ENCODE measurements at places on chromosomes 2 and 18. TPM values are rescaled to one million over a fixed set of nuclear protein-coding genes. Genes with fewer than 3 reads are reported as not detected.
A peak's percentile ranks its signal among the peaks of the same experiment; 100 is the strongest.

DNA sequence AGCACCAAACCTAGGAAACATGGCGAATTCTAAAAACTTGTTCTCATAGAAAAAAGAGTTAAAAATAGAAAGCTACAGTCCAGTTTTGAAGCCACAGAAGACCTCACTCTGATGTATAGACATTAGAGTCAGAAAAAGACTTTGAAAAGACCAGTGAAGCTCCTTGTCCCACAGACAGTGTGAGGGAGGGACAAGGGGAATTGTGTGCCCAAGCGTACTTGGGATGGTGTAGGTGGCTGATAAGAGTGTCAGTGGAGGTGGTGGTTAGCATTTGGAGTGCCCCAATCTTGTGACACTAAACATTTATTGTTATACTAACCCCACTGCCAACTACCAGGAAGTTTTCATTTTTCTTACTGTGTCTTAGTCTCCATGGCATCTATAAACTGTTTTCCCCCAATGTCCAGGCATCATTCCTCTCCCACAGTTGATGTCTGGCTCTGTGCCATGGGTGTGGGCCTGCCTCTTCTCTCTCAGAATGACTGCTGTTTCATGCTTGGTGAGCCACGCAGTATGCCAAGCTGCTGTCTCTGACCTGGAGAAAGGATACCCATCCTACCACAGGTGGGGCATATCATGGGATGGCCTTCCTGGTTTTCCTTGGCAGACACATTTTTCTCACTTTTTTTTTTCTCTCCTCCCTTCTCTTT lies 161.4 kb downstream of the RPIA start:
- H3K27ac ChIP-seq: no peak overlapping the region
- H3K36me3 ChIP-seq: no peaks in the 10 kb centered on the region
- peaks cover 5% of the 10 kb centered on the region for H3K27me3 ChIP-seq
- no peak overlapping the region for H3K4me3 ChIP-seq
- DNase-seq: no peak

GRCh38 chr2:165772183-165772582 lies 21.9 kb downstream of the GALNT3 start:
- H3K27me3 ChIP-seq: peaks cover 6% of the 10 kb centered on the region
- DNase-seq: no peak
- H3K4me1 ChIP-seq: peaks cover under 1% of the 10 kb centered on the region
- no peak overlapping the region for H3K27ac ChIP-seq

GRCh38 chr2:170929686-170930050 lies 615 bp downstream of the GORASP2 start:
- peak overlapping the region; percentile 95 for H3K4me3 ChIP-seq
- H3K4me1 ChIP-seq: peaks cover 36% of the 10 kb centered on the region
- H3K27ac ChIP-seq: peak overlapping the region; percentile 97
- H3K36me3 ChIP-seq: peaks cover 9% of the 10 kb centered on the region
- DNase-seq: no peak

TGFA gene
- 0.86 TPM for total RNA-seq

ATP8B1 gene
- 0.25 TPM for total RNA-seq

DNA sequence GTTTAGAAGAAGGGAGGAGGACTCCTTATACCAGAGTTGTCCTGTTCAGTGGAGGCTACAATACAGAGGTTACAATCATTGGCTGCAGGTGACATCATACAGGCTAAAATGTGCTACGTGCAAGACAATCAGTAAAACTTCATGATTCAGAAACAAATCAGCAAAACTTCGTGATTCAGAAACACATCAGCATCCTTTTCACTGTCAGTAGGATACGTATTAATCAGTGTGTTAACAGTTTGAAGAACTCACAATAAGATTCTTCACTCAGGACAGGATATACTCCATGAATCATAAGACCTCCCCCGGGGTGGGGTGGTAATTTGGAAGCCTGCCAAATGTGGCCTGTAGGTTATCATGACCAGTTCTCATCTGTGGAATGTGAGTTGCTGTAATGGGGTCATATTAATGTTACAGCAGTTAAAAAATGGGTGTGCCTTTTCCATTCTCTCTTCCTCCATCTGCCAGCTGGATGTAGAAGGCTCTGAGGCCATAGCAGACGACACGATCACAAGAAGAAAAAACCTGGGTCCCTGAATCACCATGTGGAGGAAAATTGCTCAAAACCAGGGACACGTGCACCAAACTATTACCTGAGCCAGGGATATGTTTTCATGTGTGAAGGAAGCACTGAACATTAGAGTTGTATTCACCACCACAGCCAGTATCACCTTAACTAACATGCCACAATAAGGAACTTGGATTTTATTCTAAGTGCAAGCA lies 134.8 kb upstream of the CREB1 start:
- H3K4me3 ChIP-seq: no peak overlapping the region
- no peaks in the 10 kb centered on the region for H3K4me1 ChIP-seq
- peaks cover 2% of the 10 kb centered on the region for H3K27me3 ChIP-seq
- DNase-seq: no peak
- no peak overlapping the region for H3K27ac ChIP-seq

GRCh38 chr2:234291765-234292204 lies 205.1 kb downstream of the ARL4C start:
- peak; percentile 63 for DNase-seq
- peak overlapping the region; percentile 97 for H3K27ac ChIP-seq
- no peaks in the 10 kb centered on the region for H3K27me3 ChIP-seq

IL36G gene
- total RNA-seq: not detected

- DNase-seq: no peak
- peaks cover 3% of the 10 kb centered on the region for H3K4me1 ChIP-seq
- peaks cover 84% of the 10 kb centered on the region for H3K27me3 ChIP-seq
Observed at GRCh38 chr2:120738786-120739437, 3.2 kb downstream of the GLI2 start.

DNA sequence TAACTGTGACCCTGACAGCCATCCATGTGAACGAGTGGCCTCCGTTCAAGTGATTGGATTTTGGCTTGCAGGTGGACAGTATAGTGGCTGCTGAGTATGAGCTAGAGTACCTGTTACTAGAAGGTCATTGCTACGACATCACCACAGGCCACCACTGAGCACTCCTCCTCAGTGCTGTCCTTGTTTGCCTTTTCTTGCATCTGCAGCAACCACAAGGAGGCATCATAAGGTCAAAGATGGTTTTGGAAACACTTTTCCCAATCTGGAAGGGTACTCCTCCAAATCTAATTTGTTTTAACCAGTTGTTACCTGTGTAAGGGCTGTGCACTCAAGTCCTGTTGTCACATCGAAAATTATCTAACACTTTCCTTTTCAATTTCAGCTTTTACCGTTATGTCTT lies 81.2 kb downstream of the UGGT1 start:
- H3K4me3 ChIP-seq: no peak overlapping the region
- no peaks in the 10 kb centered on the region for H3K27me3 ChIP-seq
- H3K4me1 ChIP-seq: peaks cover 21% of the 10 kb centered on the region
- DNase-seq: no peak
- no peak overlapping the region for H3K27ac ChIP-seq

DNA sequence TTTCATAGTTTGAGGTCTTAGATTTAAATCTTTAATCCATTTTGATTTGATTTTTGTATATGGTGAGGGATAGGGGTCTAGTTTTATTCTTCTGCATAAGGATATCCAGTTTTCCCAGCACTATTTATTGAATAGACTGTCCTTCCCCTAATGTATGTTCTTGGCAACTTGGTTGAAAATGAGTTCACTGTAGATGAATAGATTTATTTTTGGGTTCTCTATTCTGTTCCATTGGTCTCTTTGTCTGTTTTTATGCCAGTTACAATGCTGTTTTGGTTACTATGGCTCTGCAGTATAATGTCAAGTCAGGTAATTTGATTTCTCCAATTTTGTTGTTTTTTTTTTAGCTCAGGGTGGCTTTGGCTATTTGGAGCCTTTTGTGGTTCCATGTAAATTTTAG lies 5.9 kb downstream of the FAM171B start:
- H3K36me3 ChIP-seq: no peaks in the 10 kb centered on the region
- peaks cover 45% of the 10 kb centered on the region for H3K27me3 ChIP-seq
- H3K27ac ChIP-seq: no peak overlapping the region

DNA sequence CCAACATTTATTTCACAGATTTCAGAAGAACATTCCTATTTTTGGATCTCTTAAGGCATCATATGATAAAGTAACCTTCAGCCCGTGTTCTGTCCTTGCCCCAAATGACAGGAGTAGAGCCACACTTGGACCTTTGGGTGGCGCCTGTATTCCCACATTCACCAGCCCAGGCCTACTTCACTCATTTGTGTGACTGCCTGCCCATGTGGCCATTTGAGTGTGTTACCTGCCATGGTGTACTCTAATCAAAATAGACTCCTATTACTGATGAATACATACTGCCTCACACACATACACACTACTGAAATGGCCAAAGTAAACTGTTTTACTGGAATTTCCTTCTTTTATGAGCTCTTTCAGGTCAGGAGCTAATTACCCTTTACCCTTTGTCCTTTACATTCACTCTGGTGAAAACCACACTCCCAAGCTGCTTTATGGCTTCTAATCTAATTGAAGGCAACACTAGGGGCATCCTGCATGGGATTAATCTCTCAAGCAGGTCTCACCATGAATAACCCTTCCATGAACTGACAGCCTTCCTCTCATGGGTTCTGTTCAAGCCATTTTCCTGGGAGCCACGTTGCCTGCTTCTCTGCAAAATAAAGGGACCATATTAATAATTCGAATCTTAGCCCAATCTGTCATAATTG lies 271.0 kb upstream of the GALNT5 start:
- no peak overlapping the region for H3K27ac ChIP-seq
- DNase-seq: no peak
- no peak overlapping the region for H3K4me3 ChIP-seq
- no peaks in the 10 kb centered on the region for H3K27me3 ChIP-seq

MAL gene
- 184 TPM for total RNA-seq

DNA sequence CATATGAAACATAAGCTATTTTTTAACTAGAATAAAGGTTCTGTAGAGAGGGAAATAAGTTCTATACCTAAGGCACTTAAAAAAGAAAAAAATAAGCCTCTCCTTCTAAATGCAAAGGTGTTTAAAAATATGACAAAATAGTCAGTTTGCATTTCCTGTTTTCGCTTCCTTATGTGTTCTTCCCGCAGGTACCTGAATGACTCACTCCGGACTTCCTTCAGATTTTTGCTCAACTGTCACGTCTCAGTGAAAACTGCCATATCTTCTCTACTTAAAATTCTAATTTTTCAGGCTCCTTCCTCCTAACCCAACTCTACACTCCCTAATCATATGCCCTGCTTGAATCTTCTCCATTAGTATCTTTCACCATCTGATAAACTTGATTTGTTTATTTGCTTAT lies 1333.1 kb downstream of the LRP1B start:
- no peaks in the 10 kb centered on the region for H3K36me3 ChIP-seq
- no peaks in the 10 kb centered on the region for H3K27me3 ChIP-seq
- no peaks in the 10 kb centered on the region for H3K4me1 ChIP-seq
- H3K27ac ChIP-seq: no peak overlapping the region
- DNase-seq: no peak

STK17B gene
- 483 TPM for total RNA-seq

DNER gene
- not detected for total RNA-seq

HYCC2 gene
- total RNA-seq: 37.0 TPM

GRCh38 chr2:88069117-88069516 lies 1.5 kb downstream of the SMYD1 start:
- no peak overlapping the region for H3K4me3 ChIP-seq
- H3K27ac ChIP-seq: no peak overlapping the region
- H3K36me3 ChIP-seq: no peaks in the 10 kb centered on the region
- no peaks in the 10 kb centered on the region for H3K4me1 ChIP-seq
- peaks cover 2% of the 10 kb centered on the region for H3K27me3 ChIP-seq
- DNase-seq: no peak

DNA sequence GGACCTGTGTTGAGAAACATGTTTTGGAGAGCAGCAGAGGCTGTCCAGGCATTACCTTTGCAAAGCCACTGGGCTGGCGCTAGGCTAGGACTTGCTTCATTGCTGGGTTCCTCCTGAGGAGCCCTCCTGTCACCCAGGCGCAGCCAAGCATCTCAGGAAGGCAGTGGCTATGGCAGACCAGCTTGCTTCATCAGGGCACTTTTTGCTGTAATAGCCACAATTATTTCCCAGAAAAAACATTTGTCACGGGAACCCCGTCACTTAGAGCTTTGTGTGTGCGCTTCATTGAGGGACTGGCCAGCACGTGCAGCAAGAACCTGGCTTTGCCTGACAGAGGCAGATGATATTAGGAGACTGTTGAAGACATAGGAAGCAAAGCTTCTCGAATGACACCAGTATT lies 36.4 kb downstream of the SLC20A1 start:
- no peaks in the 10 kb centered on the region for H3K36me3 ChIP-seq
- peaks cover 4% of the 10 kb centered on the region for H3K27me3 ChIP-seq
- H3K4me3 ChIP-seq: no peak overlapping the region
- peaks cover 5% of the 10 kb centered on the region for H3K4me1 ChIP-seq

EDAR gene
- total RNA-seq: 0.23 TPM
